A549 (cell line): ENCODE measurements at places on chromosomes 6 and 20.

DNA sequence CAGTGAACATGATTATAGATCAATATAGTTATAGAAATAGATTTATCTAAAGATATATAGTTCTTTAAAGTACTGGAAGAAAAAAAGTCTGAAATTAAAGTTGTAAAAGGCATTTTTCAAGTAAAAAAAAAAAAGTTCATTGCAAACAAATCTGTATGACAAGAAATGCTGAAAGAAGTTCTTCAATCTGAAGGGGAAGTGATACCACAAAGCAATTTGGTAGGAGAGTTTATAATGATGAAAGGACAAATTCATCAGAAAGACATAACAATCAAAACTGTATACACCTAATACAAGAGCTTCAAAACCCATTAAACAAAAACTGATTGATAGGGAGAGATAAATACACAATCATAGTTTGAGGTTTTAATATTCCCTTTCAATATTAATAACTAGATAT is 14.1 kb downstream of the HUS1B start:
- no peak for DNase-seq

- no peak for DNase-seq
These were observed 254.8 kb downstream of the FOXC1 start for GRCh38 chr6:1864496-1864895.

- DNase-seq, result peak; percentile 97
These were observed 1.1 kb upstream of the JAG1 start for GRCh38 chr20:10674684-10675449.

DNA sequence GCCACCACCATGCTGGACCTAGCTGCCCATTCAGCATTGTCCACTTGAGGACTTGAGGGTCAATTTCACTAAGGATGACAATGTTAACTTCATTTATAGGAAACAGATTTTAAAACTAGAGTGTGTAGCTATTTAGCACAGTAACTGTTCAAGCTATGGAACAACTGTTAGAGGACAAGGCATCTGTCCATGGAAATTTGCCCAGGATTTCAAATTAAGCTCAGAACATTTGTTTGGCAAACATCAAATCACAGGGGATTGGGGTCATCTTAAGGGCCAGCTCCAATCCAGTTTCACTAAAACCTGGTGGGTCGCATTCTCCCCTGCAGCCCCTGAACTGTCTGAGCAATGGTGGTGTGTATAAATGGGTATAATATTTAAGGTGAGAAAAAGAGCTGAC is 35.1 kb downstream of the PM20D2 start:
- DNase-seq, result no peak

DNA sequence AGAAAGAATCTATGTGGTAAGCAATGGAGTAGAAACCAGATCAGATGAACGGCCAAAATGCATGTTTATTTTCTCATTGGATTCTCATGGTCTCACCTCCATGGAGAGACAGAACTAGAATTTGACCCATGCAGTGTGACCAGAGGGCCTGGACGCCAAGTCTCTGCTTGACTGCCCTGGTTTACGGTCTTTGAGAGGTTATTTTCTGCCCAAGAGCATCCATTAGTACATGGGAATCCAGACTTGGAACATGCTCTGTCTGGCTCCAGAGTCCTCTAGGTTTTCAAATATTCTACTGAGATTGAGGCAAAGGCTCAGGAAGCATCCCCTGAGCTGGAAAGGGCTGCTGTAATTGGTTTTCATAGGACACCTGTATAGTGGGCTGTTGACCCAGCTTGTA is 45.5 kb upstream of the UST start:
- DNase-seq, result no peak

DNA sequence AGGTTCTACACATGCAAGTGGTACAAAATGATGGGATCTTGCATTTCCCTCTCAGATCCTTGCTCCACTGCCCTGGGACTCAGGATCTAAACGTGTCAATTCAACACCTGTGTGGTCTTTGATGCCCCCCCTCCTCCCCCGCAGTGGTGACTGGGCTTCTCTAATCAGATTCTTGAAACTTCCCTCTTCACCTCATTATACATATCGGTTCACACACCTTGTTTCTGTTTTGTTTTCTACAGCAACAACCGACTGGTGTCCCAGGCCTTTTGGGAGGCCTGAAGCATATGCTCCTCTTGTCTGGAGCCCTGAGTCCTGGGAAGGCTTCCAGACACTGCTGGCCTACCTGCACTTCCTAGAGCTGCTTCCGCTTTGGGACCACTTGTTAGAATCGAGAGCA is 20.0 kb downstream of the SAMD3 start:
- no peak for DNase-seq

GRCh38 chr6:74277777-74278186 is 581.8 kb downstream of the CD109 start:
- DNase-seq, result no peak

DNA sequence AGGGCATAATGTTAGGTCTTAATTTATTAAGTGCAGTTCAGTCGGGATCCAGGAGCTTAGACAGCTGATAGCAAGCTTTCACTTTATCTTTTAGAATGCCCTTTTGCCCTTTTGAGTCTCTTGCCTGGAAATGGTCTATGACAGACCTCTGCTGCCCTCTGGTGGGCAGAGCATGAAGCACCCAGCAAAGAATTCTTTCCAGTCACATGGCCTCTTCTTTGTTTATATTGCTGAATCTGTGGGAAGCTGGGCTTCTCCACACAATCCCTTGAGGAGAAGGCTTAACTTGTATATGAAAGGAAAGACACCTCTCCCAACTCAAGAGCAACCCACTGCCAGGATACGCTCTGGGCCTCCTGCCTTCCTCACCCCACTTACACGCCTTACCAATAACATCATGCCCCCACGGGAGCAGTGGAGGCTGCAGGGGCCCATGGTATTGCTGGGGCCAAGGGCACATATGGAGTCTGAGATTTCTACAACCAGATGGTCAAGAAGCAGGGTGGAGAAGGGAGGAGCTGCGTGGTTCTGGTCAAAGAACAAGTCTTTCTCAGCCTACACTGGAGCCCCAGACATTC is 20.4 kb downstream of the WFDC3 start:
- peak; percentile 77 for DNase-seq

DNA sequence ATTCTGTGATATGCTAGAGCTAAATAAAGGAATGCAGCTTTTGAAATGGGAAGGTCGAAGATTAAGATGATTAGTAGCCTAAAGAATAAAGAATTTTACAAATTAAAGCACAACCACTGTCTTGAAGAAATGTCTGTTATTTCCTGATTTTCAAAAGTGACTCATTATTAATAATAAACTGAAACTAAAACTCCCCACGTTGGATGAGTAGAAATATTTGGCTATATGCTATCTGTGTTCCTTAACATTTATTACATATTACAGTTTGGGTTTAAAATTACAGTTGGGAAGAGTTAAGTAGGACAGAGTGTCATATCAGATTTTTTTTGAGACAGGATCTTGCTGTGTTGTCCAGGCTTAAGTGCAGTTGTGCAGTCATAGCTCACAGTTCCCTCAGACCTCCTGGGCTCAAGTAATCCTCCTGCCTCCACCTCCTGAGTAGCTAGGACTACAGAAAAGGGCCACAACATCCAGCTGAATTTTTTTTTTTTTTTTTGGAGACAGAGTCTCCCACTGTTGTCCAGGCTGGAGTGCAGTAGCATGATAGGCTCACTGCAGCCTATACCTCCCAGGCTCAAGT is 47.1 kb downstream of the AKIRIN2 start:
- DNase-seq, result no peak

DNA sequence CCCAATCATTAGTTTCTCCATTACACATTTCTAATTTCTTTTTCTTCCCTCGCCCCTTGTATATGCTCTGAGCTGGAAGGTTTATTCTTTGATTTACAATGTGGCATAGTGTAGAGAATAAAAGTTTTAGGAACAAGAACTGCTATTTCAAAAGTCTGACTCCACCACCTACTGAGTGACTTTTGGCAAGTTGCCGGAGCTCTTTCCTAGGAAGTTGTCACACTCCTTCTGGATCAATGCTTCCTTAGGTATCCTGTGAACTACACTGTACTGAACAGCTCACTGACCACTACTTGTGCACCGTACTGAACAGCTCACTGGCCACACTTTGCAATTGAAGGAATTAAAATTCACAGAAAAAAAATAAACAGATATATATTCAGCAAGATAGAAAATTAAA is 458.2 kb downstream of the FRK start:
- no peak for DNase-seq

GRCh38 chr6:50975216-50975615 is 156.5 kb downstream of the TFAP2B start:
- no peak for DNase-seq

GRCh38 chr6:72826744-72827438 is 205.0 kb downstream of the KCNQ5 start:
- DNase-seq, result no peak

GRCh38 chr20:43751167-43752050 is 24.6 kb upstream of the GTSF1L start:
- no peak for DNase-seq

- DNase-seq, result no peak
These were observed 167.9 kb upstream of the MYLIP start for GRCh38 chr6:15960740-15961634.

- DNase-seq, result no peak
These were observed 23.9 kb upstream of the DACT2 start for GRCh38 chr6:168343239-168344150.

DNA sequence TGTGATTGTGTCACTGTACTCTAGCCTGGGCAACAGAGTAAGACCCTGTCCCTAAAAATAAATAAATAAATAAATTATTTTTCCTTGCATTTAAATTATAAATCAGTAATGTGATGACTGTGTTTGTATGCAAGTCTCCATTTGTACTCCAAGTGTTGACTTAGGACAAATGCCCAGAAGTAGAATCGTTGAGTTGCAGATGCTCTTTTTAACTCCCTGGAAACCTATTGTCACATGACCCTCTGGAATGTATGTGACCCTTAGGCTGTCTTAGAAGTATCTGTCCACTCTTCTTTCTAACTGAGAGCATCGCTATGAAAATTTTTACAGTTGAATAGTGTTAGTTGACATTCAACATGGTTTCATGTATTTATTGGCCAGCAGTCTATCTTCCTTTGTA is 18.8 kb downstream of the OR2A4 start:
- peak; percentile 0 for DNase-seq

DNA sequence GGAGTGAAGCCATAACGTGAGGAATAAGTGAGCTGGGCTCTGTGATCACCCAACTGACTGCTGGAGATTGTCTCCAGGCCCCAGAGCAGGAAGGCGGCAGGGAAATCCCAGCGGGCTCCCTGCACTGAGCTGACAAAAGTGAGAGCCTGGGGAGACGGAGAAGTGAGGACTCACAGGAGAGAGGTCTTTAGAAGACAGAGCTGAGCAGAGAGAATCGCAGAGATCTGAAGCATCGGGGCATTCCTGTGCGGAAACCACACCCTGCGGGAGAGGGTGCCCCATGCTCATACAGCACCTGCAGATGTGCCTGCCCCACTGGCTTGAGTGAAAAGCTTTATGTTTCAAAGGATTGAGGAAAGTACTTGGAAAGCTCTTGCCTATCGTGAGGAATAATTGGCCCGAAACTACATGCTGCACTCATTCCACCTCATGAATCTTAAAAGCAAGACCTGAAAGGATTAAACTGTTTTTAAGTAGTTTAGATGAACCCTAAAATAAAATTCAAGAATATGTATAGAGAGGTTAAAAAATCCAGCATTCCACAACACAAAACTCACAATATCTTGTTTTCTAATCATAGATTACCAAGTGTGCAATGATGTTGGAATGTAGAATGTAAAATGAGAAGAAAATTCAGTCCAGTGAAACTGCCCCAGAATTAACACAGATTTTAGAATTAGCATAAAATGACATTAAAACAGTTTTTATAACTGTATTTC is 17.7 kb upstream of the THBS2 start:
- DNase-seq, result no peak

DNA sequence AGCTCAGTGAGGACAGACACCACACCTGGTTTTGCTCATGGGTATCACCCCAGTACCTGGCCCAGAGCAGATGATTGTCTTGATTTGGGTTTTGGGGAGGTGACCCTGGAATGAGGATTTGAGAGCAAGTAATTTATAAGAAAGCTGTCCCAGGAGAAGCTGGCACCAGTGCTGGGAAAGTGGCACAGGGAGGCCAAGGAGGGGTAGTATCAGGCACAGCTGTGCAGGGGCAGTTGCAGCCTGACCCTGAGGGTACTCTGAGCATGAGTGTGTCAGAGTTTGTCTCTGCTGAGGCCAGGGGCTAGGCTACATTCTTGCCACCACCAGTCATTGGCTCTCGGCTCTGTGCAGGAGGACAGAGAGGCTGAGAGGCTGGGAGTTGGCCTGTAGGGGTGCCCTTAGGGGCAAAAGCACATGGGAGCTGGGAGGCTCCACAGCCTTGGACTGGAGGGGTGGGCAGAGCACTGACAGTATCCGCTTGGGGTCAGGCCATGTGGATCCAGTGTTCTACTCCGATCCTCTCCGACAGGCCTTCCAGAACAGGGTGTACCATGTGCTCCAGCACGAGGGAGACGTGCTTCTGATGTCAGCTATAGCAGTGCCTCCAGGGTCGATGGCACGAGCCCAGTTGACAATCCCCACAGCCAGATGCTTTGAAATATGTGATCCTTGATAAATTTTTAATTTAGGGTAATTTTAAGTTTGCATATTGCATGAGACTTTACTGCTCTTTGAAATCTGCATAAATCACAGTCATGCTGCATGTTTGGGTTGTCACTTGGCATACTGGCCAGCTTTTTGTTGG is 121.3 kb downstream of the PHACTR3 start:
- DNase-seq, result no peak

GRCh38 chr6:80938131-80938530 is 814.4 kb downstream of the TENT5A start:
- no peak for DNase-seq

DNA sequence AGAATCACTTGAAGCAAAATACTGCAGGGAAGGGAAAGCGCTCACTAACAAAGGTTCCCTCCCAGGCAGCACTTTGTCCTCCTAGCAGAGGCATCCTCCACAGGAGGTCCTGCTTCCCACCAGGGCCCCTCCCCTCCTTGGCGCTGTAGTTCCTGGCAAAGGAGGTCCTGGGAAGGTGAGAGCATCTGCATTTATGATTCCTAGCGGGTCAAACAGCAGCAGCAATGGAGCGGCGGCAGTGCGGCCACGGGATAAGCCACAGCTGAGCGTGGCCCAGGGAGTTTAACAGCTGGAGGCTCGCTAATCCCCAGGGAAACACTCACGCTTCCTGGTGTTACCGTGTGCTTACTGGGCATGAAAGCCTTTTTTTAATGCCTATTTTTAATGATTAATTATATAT is 185.8 kb downstream of the TTLL2 start:
- no peak for DNase-seq

- no peak for DNase-seq
These were observed 146.6 kb downstream of the FRK start for GRCh38 chr6:115914098-115914497.

DNA sequence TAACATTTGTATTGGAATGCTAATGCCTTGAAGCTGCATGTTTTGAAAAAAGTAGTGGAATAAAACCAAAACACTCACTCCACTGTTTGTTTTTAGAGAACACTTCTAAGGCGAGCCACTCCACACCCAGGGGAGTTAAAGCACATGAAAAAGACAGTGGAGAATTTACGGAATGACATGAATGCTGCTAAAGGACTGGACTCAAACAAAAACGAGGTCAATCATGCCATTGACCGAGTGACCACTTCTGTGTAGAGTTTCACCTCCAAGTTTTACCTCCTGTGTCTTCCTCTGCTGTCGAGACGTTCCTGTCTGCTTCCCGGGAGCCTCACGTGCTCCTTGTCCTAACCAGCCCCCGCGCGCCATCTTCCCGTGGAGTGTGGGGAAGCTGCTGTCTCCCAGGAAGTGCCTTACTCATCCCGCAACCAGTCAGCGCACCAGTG is 127.8 kb downstream of the LRRC1 start:
- no peak for DNase-seq
